Esophagus squamous epithelium (tissue), 5 donors: ENCODE measurements at places on chromosomes 1 and 21. TPM values are rescaled to one million over a fixed set of nuclear protein-coding genes. Genes with fewer than 3 reads are reported as not detected.

Gene PIGR
- total RNA-seq, result 1.1 TPM

Gene KCNH1
- 0.57 TPM for total RNA-seq

Gene PLPPR5
- total RNA-seq, result not detected

Gene MMEL1
- not detected for total RNA-seq

Gene SYPL2
- 0.19 TPM for total RNA-seq

Gene ENSA
- 312 TPM for total RNA-seq

DNA sequence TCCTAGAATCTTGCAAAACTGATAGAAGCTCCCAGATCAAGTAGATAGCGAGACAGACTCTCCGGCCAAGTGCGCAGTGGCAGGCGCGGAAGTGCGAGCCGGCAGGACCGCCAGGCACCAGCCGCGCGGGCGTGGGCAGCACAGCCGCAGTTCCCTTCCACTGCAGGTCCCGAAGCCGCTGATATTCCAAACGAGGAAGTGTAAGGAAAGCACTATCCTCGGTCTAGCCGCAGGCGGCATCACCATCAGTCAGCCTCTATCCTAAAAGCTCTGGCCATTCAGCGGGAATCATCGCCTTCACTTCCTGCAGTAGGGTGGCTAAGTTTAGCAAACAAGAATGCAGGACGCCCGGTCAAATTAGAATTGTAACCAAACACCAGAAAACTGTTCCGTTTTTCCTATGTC lies 710 bp downstream of the GLRX2 start:
- DNase-seq, result no peak

DNA sequence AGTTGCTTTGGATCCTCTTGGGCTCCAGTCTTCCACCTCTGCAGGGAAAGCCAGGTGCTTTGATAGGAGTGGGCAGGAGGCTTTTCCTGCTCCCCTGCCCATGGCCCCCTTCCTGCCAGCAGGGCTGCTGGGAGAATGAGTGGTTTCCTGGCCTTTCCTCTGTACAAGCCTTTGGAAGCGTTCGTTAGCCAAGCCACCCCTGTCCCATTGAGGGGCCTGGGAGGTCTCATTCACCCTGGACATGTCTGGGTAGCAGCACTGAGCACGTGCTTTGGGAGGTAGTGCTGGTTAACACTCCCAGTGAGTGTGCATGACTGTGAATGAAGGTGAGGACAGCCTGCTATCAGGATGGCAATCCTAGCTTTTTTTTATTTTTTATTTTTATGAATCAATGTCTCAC lies 118.5 kb upstream of the CACNA1E start:
- DNase-seq, result no peak

- DNase-seq, result no peak
Measured at GRCh38 chr1:194870860-194871259, 1684.4 kb upstream of the B3GALT2 start.

GRCh38 chr1:89286549-89287180 lies 14.0 kb upstream of the GBP5 start:
- DNase-seq, result no peak

DNA sequence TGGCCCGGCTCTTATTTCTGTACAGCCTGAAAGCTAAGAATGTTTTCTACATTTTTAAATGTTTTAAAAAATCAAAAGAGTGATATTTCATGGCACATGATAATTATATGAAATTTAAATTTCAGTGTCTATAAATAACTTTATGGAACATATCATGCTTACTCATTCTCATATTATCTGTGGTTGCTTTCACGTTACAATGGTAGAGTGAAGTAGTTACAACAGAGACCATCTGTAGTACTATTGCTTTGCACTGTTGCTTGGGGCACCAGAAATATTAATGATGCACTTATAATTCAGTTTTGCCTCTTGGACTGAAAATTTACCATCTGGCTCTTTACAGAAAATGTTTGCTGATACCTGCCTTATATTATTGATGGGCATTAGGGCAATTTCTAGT lies 481.6 kb downstream of the PLPP3 start:
- no peak for DNase-seq

DNA sequence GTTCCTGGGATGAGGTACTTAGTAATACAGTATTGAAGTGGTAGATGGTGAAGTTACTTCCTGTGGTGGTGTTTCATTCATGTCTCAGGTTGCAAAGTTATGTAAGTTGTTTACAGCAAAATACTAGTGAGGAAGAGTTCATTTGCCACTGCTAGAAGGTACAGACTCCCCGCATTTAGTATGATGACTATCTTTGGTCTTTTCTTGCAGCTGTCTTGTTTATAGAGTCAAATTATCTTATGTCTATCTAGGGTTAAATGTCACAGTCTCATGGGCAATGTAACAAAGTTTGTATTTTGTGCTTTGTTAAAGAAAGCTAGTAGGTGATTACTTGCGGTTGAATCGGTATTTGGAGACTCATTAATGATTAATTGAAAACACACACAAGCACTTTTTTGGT lies 50.2 kb downstream of the LRRC8D start:
- no peak for DNase-seq

GRCh38 chr1:108190001-108190634 lies 10.0 kb downstream of the SLC25A24 start:
- no peak for DNase-seq

DNA sequence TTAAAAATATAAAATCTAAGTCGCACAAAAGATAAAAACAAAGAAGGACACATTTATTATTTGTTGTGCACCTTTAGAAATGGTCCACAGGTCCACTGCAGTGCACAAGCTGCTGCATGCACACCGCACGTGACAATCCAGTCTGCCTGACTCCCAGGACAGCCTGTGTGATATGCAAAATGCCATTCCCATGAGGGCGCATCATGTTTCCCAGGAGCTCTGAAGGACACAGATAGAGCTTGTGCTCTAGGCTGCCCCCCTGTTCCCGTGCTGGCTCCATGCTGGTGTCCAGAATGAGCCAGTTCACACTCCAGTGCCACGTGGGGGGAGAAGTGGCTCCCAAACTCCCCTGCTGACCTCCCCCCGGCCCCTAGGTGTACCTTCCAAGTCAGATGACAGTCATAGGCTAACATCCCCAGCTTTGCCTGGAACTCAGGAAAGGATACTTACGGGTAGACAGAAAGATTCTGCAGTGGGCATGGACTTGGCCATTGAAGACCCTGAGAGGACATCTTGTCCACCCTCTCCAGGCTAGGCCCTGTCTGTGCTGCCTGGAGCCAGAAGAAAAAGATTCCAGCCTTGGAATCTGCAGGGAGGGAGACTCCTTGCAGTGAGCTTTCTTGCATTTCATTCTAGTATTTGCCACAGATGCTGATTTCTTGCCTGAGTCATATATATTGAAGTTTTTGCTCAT lies 26.3 kb downstream of the RAB7B start:
- DNase-seq, result no peak

GRCh38 chr1:246108278-246108925 lies 398.7 kb downstream of the SMYD3 start:
- DNase-seq, result no peak

DNA sequence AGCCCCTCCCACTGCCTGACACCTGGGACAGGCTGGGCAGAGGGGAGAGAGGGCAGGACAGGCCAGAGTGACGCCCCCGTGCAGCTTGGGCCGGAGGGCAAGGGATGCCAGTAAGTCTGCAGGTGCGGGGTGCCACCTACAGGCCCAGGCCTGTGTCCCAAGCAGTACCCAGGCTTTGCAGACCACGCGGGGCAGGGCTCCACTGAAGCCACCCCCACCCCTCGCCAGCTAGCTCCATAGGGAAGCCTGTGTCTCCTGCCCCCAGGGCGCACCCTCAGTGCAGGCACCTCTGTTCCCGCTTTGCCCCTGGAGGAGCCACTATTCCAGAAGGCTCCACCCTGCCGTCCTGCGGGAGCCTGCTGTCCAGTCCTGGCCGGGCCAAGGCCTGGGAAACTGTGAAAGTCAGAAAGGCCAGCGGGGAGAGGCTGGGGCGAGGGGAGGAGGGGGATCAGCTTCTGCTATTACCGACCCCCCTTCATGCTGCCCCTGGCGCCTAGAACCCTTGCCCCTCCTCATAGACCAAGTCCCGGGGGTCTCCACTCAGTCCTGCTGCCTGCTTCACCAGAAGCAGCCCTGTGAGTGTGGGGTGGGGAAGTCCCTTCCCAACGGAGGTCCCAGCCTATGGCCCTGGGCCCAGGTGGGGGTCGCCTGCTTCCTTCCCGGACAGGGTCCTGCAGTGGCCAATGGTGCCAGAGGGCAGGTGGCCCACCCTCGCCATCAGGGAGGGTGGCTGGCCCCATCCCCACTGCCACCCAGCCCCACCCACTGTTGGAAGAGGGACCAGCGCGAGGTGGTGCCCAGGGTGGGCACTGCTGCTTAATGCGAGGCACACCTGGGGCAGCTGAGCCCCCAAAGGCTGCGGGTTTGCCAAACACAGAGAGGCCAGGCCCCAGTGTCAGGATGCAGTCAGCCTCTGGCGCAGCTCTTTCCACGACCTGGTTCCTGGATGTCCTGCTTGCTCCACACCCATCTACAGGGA lies 54.4 kb downstream of the KCNAB2 start:
- no peak for DNase-seq

DNA sequence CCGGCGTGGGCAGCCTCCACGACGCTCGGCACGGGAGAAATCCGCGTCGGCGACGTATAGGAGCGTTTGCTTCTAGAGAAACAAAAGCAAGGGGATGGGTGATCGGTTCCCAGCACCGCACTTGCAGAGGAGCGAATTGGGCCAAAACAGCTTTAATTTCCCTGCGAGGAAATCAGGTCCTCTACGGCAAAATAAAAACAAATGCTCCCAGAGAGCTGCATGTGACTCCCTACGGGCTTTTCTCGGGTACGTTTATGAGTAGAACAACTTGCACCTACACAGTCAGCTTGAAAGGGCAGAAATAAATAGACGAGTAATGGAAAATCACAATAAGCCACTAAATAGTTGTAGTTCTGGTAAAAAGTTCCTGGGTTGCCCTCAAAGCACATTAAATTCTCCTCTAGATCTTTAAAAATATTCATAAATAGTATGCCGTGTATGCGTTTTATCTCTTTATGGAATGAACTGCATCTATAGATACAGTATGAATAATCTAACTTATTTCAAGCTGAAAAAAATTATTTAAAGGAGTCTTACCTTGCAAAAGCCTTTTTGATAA lies 1.2 kb downstream of the NHLH2 start:
- DNase-seq, result no peak
